ENCODE measurements at places on chromosomes 16 and 17.
A peak's percentile ranks its signal among the peaks of the same experiment; 100 is the strongest.

DNA sequence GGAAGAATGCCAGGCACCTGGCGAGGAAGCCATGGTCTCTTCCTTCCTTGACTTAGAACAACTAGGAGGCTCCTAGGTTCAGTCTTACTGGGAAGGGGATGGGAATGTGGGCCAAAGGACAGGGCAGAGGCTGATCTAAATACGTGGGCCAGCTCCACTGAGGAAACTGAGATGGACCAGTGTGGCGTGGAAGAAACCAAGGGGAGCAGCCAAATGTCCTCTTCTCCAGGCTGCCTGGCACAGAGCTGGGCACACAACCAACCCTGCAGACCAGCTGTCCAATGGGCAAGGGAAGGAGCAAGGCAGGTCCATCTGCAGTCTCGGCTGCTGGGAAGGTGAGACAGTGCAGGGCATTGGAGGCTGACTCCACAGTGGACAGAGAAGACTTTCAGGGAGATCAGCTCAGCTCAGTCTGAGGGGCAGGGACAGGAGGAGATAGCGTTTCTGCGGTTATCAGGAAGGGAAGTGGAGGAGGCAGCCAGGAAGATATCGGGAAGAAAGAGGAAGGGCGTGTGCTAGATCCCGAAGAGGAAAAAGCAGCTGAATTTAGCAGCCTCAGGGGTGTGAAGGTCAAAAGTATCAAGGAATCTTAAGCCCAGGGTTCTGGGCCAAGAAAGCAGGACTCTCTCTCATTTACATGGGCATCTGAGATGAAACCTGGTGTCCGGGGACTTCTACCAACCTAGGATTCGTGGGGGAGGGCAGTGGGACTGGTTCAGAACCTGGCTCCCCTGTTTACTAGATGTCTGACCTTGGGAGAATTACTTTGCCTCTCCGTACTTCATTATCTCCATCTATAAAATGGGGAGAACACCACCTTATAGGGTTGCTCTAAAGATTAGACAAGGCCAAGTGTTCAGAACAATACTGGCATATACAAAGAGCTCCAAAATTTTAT is 1.8 kb downstream of the KIFC3 start:
- H3K4me1 ChIP-seq = peaks cover 45% of the 10 kb centered on the region
- H3K4me3 ChIP-seq = peak overlapping the region; percentile 91
- H3K27ac ChIP-seq = peak overlapping the region; percentile 99
- peaks cover 4% of the 10 kb centered on the region for H3K36me3 ChIP-seq
- no peaks in the 10 kb centered on the region for H3K27me3 ChIP-seq

DNA sequence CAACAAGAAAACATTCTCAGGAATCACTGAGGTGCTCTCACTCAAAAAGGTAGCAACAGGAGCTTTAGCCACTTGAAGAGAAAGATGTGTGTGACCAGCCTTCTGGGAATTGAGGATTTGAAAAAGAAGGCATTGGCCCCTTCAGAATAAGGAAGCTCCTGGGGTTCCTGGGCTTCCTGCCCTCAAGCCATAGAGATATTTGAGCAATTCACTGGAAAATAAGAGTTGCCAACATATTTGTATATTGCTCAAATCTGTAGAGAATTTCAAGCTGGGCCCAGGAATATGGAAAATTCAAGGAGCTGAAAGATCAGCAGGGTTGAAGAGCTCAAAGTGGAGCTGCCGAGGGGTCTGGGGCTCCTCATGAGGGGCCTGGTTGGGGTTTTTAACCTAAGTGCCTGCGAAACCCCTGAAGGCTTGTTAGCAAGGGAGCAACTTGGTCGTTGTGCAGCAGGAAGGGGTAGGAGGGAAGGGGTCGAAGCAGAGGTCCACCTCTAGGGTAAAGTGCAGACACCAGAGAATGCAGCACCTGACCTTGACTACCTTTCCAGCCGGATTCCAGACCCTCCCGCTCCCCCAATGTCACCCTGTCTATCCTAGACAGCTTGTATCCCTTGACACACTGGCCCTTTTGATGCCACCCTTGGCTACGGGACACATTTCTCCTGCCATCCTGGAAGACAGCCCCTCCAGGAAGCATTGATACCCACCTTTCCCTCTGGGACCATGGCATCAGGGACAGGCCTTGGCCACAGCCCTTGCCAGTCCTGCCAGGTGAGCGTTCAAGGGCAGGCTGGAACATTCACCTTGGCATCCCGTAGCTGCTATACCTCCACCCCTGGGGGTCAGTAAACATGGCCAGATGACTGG is 67.6 kb upstream of the SREBF1 start:
- no peak overlapping the region for H3K27ac ChIP-seq
- H3K4me3 ChIP-seq = no peak overlapping the region
- no peaks in the 10 kb centered on the region for H3K36me3 ChIP-seq
- peaks cover 52% of the 10 kb centered on the region for H3K4me1 ChIP-seq
- DNase-seq = no peak

DNA sequence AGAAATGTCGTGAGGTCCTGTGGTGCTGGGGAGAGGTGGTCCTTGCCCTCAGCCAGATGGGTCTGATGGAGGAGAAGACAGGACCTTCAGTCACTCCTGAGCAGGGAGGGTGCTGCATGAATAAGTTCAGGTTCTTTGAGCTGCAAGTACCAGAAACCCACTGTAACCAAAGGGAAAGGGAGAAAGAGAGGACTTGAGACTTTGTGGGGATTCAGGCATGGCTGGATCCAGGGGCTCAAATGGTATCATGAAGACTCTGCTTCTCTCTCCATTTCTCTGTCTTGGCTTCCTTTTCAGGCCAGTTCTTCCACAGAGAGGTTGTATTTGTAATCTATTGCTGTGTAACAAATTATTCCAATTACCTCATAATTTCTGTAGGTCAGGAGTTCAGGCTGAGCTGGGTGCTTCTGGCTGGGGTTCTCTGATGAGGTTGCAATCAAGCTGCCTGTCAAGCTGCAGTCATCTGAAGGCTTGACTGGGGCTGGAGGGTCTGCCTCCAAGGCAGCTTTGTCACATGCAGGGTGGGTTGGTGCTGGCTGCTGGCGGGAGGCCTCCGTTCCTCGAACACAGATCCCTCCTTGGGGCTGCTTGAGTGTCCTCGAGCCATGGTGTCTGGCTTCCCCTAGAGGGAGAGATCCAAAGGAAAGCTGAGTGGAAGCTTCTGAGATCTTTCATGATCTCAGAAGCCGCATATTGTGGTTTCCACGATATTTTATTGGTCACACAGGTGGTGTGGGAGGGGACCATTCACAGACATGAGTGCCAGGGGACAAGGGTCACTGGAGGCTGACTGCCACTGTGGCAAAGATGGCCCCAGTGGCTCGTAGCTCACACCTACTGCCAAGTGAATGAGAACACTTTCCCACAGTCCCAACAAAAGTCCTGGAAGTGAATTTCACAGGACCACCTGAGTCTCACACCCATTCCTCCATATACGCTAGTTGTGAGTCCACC is 5.9 kb upstream of the ADCY7 start:
- H3K36me3 ChIP-seq = no peaks in the 10 kb centered on the region
- DNase-seq = no peak
- peak overlapping the region; percentile 75 for H3K27ac ChIP-seq
- H3K4me3 ChIP-seq = no peak overlapping the region
- no peaks in the 10 kb centered on the region for H3K27me3 ChIP-seq

- peaks cover 18% of the 10 kb centered on the region for H3K4me1 ChIP-seq
- peak overlapping the region; percentile 86 for H3K4me3 ChIP-seq
- no peaks in the 10 kb centered on the region for H3K36me3 ChIP-seq
- DNase-seq = peak; percentile 59
- H3K27ac ChIP-seq = no peak overlapping the region
- H3K27me3 ChIP-seq = no peaks in the 10 kb centered on the region
Measured at GRCh38 chr17:82095777-82096708, 2.0 kb downstream of the FASN start.

DNA sequence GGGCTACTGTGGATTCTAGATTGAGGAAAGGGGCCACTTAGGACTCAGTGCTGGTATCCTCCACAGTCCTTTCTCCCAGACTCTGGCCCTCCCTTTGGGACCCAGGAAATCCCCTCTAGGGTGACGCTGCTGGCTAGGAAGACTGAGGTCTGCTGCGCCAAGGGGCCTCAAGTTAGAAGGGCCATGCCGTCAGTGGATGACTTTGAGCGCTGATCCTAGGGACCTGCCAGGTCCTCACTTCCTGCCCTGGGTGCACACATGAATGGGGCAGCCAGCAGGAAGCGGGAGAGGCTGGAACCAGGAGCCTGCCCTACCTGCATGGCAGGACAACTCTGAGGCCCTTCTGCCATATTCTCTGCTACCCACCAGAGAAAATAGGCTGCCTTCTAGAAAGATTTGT is 145.0 kb downstream of the RAB11FIP4 start:
- peaks cover under 1% of the 10 kb centered on the region for H3K36me3 ChIP-seq
- no peak for DNase-seq
- no peaks in the 10 kb centered on the region for H3K27me3 ChIP-seq
- no peak overlapping the region for H3K4me3 ChIP-seq
- no peak overlapping the region for H3K27ac ChIP-seq

GRCh38 chr16:49929626-49930025 is 73.7 kb upstream of the ZNF423 start:
- no peaks in the 10 kb centered on the region for H3K27me3 ChIP-seq
- no peak overlapping the region for H3K4me3 ChIP-seq
- DNase-seq = no peak
- H3K27ac ChIP-seq = no peak overlapping the region
- H3K36me3 ChIP-seq = no peaks in the 10 kb centered on the region

DNA sequence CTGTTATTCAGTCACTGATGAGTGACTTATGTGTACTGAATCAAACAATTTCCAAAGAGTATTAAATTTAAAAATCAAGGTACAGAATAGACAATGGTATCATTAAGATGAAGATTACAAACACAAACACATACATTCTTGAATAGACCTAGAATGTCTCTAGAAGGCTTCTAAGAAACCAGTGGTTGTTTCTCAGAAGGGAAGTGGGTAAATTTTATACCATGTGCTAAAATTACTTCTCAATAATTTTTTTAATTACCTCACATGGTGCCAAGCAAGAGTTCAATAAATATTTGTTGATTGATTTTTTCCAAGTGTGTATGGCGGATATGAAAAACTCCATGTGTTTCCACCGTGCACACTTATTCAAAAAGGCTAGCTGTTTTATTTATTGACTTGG is 6.4 kb downstream of the DYNLRB2 start:
- no peak overlapping the region for H3K4me3 ChIP-seq
- no peaks in the 10 kb centered on the region for H3K36me3 ChIP-seq
- DNase-seq = no peak
- no peak overlapping the region for H3K27ac ChIP-seq

DNA sequence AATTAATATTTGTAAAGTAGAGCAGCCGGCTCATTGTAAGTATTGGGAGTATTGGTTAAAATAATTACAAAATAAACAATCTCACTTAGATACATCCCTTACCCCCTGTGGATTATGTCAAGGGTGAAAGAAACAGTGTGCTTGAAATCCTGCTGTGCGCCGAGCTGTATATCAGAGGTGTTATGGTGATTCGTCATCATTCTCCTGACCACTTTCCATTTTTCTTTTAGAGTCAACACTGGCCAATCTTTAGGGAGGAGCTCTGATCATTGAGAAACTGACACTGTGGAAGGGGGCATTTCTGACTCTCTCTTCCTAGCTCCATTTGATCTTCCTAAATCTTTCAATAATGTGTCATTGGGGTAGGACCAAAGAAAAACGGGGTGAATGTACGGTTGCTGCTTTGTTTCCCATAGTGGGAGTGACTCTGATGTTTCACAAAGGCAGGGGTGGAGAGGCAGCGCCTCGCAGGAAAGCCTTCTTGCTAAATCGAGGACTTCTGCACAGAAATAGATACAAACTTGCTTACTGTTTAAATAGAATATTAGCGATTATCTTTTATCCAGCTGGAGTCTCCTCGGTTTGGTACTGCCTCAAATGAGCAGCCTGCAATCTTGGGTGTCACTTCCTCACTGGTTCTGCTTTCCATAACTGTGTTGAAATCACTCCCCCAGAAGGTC is 123.4 kb downstream of the PRKCB start:
- H3K4me3 ChIP-seq = no peak overlapping the region
- no peaks in the 10 kb centered on the region for H3K4me1 ChIP-seq
- no peak for DNase-seq
- no peak overlapping the region for H3K27ac ChIP-seq
- H3K36me3 ChIP-seq = no peaks in the 10 kb centered on the region

GRCh38 chr16:83813823-83814658 is 6.3 kb downstream of the HSBP1 start:
- no peaks in the 10 kb centered on the region for H3K27me3 ChIP-seq
- DNase-seq = no peak
- peaks cover 18% of the 10 kb centered on the region for H3K4me1 ChIP-seq
- H3K4me3 ChIP-seq = no peak overlapping the region
- peak overlapping the region; percentile 20 for H3K27ac ChIP-seq

- no peak for DNase-seq
- no peaks in the 10 kb centered on the region for H3K36me3 ChIP-seq
Measured at GRCh38 chr16:77335652-77336234, 99.1 kb downstream of the ADAMTS18 start.

DNA sequence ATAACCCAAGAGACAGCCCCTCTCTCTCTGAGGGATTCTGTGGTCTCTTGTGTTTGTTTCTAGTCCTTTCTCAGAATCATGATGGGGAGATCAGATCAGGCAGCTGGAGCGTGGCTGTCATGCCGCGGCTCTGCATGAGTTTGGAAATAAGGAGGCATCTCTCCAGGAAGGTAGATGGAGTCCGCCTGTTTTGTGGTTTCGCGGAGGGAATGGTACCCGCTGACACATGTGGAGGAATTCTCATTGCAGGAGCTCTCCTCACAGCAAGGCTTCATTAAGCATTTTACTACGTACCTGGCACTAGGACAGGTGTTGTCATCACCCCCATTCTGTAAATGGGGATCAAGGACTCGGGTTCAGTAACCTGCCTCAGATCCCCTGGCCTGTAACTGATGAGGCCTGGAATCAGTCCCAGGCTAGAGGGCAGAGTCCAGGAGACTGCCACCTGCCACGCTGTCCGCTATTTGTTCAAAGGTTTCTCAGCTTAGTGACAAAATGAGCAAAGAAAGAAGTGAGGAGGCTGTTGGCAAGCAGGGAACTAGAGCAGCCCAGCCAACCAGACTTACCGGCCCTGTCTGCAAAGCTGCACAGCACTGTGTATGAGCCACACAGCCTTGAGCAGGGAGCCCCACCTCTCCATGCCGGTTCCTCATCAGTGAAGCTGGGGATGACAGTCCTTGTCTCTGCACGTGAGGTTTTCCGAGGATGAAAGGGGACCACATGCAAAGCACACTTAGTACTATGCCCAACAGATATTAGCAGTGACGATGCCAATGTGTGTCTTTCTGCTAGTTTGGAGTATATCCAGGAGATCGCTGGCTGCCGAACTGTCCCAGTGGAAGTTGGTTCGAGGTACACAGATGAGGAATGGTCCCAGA is 11.0 kb downstream of the KDM8 start:
- H3K36me3 ChIP-seq = no peaks in the 10 kb centered on the region
- no peaks in the 10 kb centered on the region for H3K4me1 ChIP-seq
- H3K27me3 ChIP-seq = no peaks in the 10 kb centered on the region
